CD4-positive, alpha-beta T cell treated with Interleukin-6 for 4 hours (primary cell): ENCODE measurements at places on chromosomes 11 and 22.

GRCh38 chr11:17385926-17386325 is 2.5 kb downstream of the KCNJ11 start:
- no peak for DNase-seq

DNA sequence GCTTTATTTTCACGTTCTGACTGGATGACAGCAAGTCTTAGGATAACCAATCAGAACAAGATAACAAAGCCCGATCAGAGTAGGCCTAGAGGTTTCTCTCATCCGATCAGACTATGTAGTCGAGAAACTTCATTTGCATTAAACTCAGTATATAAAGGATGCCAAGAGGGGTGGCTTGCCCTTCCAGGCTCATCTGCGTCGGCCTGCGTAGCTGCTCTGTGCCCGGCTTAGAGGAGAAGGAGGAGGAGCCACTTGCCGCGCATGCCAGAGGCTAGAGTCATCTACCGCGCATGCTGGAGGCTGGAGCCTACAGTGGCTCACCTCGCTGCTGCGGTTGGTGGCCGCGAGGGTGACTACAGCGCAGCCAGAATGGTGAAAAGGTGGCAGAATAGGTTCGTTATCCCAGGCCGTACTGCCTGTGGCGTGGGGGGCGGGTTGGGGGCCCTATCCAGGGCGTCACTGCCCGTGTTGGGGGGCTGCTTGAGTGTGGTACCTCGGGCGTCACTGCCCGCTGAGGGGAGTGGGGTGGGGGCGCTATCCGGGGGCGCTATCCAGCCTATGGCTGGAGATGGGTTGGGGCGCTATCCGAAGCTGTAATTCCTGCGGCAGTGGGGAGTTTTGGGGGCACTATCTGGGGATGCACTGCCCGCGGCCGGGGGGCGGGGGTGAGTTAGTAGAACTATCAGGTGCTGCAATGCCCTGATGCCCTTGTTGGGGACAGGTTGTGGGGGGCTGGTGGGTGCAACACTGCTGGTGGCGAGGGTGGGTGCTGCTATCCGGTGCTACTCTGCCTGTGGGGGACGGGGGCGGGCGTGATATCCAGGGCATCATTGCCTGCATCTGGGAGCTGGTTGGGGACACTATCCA is at the start of gene RFPL2:
TSS of gene RFPL2 (minus strand) at position 218 of the 867 bp plus-strand sequence. CDS start 2,622 bp downstream, outside the sequence.
- peak; percentile 46 for DNase-seq

DNA sequence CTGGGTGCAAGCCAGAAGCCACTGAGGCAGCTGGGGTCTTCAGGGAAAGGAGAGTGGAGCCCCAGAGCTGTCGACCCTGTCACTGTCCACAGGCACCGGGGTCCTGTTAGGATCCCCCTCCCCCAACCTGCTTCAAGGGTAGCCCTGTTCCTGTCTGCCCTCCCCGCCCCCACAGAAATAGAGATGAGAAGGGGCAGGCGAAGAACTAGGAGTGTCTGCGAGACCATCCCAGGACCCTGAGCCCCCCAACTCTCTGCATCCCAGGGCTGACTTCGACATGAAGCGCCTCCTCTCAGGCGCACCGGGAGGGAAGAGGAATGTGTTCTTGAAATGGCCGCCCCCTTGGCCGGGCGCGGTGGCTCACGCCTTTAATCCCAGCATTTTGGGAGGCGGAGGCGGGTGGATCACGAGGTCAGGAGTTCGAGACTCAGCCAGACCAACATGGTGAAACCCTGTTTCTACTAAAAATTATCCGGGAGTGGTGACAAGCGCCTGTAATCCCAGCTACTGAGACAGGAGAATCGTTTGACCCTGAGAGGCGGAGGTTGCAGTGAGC is 607 bp upstream of the ZNF70 start:
- DNase-seq = peak; percentile 34

GRCh38 chr22:27499121-27499520 is 302.4 kb downstream of the MN1 start:
- DNase-seq = no peak

- no peak for DNase-seq
Measured at GRCh38 chr11:36507824-36508489, 2.1 kb downstream of the TRAF6 start.

GRCh38 chr22:48644108-48644507 is 1183.6 kb downstream of the BRD1 start:
- DNase-seq = no peak
